ENCODE measurements at places on chromosomes 5 and 9.

- DNase-seq: no peak
Measured at GRCh38 chr5:40791715-40792139, 6.4 kb downstream of the PRKAA1 start.

DNA sequence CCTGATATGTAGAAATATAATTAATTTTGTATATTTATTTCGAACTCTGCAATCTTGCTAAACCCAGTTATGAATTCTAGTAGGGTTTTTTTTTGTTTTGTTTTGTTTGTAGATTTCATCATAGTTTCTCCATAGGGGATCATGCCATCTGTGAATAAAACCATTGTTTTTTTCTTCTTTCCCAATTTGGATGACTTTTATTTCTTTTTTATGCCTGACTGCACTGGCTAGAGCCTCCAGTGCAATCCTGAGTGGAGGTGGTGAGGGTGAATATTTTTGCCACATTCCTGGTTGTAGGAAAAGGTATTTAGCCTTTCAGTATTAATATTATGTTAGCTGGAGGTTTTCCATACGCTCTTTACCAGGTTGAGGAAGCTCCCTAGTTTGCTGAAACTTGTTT lies 70.0 kb upstream of the GFPT2 start:
- no peak for DNase-seq

GRCh38 chr5:160727296-160727997 lies 124.6 kb downstream of the ATP10B start:
- no peak for DNase-seq

- DNase-seq: no peak
Measured at GRCh38 chr9:98191671-98192502, 550 bp downstream of the CORO2A start.

DNA sequence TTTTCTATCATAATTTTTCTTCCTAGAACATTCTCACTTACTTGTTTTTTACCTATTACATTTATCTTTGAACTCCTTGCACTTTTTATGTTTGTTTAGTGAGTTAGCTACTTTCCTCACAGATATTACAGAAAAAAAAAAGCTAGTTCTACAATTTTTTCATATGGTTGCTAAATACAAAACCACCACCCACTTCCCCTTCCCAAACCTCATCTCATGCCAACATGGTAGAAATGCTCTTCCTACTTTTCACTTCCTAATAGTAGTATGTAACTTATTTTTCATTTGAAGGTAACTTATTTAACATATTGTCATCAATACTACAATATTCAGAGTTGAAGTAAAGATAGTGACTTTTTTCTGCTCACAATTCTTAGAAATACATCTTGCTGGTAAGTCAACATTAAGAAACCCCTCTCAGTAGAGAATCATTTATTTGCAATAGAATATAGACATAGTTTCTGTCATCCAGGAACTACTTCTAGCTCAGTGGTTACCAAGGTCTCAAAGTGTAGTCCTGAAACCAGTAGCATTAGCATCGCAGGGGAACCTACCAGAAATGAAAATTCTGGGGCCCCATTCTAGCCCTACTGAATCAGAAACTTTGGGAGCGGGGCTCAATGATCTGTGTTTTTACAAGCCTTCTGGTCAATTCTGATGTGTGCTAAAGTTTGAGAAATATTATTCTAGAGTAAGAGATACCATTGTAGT lies 1124.6 kb downstream of the DTWD2 start:
- DNase-seq: no peak

GRCh38 chr5:133316346-133317343 lies 264.8 kb downstream of the HSPA4 start:
- DNase-seq: no peak

GRCh38 chr5:90554358-90555006 lies 4.1 kb upstream of the ADGRV1 start:
- no peak for DNase-seq

DNA sequence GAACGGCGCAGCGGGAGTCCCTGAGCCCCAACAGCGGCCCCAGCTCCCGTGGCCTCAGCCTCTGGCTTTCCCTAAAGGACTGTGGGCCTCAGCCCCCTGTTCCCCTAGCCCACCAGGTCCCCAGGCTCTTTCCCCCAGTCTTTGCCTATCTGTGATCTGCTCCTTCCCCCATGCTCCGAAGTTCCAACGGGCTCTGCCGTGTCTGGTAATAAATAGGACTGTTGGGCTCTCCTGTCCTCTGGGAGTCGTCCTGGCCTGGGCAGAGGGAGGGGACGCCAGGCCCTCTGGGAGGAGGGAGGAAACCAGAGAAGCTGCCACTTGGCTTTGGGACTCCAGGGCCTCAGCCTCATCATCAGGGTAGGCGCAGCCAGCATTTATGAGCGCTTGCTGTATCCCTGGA lies 28.1 kb downstream of the ADGRD2 start:
- DNase-seq: no peak

GRCh38 chr5:16489322-16489791 lies 23.8 kb upstream of the ZNF622 start:
- peak; percentile 49 for DNase-seq

- no peak for DNase-seq
Measured at GRCh38 chr9:68446836-68447235, 90.4 kb downstream of the PGM5 start.

DNA sequence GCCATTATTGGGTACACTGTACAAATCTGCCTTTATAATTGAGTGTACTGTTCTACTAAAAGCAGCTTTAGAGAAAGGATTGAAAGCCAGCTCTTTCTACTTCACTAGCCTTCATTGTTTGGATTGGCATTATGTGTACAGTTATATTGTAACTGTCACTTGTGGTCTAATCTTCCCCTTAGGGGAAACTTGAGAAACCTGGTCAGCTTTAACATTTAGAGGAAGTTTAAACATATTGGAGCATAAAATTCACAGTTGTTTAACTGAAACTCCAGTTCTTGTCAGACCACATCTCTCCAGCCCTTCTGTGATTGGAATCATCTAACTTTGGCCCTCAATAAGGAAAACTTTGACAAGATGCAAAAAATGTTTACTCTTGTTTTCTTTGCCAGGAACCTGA lies 24.6 kb downstream of the PIK3R1 start:
- no peak for DNase-seq

GRCh38 chr9:130682421-130683121 lies 11.0 kb upstream of the EXOSC2 start:
- DNase-seq: peak; percentile 78

GRCh38 chr5:142310803-142311202 lies 14.0 kb downstream of the SPRY4 start:
- DNase-seq: no peak

DNA sequence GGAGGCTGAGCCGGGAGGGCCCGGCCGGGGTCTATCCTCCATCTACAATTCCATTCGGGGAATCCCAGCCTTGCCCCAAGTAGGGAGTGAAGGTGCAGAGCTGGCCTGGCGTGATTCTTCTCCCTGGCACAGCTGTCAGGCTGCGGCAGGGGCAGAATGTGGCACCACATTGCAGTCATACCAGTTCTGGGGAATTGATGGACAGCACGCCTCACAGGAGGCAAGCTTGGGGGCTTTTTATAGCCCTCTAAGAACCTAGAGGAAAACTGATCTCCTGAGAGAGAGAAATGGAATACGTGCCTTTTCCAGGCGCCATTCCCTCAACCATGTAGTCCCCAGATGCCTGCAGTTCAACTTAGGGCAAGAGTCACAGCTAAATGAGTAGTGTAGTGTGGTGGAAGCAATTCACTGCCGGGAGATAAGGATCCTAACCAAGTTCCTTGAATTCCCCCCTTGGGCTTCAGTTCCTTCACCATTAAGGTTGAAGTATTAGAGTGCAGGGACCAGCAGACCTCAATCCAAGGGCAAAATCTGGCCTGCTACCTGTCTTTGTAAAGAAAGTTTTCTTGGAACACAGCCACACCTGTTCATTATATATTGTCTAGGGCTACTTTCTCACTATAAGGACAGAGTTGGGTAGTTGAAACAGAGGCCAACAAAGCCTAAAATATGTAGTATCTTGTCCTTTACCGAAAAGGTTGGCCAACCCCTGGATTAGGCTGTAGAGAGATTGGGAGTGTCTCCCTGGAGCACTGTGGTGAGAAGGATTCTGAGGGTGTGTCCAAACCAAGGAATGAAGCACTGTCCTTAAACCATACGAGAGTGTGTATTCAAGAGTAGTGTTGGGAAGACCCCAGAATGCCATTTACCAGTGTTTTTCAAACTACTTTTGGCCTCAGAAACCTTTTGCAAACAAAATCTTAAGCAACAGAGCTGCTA lies 10.6 kb downstream of the AFAP1L1 start:
- DNase-seq: no peak

DNA sequence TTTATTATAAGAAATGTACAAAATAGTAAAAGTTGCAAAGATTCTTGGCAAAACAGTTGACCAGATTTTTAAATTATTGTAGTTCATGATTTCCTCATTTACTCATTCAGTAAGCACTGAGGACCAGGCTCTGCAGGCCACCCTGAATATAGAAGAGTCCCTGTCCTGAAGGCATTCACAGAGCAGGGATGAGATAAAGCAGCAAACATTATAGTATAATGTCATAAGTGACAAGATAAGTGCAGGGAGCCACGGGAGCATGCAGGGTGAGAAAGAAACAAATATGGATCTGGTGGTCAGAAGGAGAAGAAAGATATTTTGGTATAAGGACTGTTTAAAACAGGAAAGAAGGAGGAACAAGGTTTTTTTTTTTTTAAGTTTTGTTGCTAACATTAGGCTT lies 46.0 kb downstream of the PARP8 start:
- no peak for DNase-seq

GRCh38 chr5:123808461-123809380 lies 296.7 kb downstream of the CSNK1G3 start:
- DNase-seq: no peak

DNA sequence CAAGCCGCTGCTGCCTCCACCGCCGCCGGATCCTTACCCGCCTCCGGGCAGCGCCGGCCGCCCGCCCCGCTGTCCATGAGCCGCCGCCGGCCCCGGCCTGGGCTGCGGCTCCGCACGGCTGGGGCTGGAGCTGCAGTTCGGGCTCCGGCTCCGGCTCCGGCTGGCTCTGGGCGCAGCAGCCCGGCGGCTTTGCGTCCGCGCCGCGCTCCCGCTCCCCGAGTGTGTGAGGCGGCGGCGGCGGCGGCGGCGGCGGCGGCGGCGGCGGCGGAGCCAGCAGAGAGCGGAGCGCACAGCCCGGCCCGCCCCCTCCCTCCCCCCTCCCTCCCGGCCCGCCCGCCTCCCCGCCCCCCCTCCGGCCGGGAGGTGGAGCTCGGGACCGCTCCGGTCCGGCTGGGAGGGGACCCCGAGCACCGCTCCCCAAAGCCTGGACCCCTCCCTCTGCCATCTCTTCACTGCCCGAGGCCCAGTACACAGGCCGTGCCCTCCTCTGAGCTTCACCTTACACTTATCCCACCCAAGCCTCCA lies at the start of gene PCDH1:
TSS of gene PCDH1 (minus strand) at position 225 of the 525 bp plus-strand sequence. CDS start at position 77, 148 bp downstream.
- DNase-seq: no peak

DNA sequence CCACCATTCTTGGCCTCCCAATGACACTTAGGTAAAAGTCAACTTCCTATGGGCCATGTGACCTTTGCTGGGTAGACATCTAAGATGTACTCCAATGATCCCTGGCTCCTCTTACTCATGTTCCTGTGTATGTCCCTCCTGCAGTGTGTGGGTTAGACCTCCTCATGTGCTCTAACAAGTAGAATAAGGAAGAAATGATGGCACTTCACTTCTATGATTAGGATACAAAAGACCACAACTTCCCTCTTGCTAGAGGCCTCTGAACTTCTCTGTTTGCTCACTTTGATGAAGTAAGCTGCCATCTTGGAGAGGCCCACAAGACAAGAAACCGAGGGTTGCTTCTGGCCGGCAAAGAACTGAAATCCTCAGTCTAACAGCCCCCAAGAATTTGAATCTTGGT lies 131.8 kb downstream of the TAF11L14 start:
- no peak for DNase-seq

DNA sequence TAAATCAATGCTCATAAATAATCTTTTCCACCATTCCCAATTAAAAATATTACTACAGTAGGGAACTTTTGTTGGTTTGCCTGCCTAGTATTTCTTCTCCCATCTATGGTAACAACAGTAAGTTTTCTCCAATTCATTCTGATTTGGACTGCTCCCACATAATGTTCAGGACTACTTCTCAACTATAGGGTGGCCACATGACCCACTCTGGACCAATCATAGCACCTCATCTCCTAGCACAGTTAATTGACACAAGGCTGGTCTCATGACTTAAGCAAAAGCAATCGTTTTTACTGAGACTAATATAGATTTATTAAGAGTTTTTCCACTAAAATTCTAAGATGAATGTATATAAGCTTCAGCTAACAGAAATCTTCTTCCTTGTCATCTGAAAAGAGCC lies 28.7 kb upstream of the SLCO6A1 start:
- DNase-seq: no peak

GRCh38 chr9:71774920-71775319 lies 6.6 kb upstream of the CEMIP2 start:
- no peak for DNase-seq

DNA sequence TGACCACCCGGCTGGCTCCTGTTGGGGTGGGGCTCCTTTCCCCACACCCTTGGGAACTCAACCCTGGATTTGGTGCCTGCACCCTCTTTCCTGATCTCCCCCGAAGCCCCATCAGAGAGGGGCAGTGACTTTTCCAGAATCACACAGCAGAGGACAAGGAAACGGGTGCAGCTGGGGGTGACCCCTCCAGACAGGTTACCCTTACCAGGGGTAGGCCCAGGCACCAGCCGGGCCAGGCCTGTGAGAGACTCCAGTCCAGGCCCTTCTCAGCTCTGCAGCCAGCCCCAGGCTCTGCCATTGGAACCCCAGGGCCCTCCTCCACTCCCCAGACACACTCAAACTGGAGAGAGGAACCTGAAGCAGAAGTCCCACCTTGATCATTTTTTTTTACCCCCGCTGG lies 19.0 kb upstream of the PHYHD1 start:
- DNase-seq: no peak

- DNase-seq: no peak
Measured at GRCh38 chr9:120841930-120842684, 615 bp downstream of the PSMD5 start.

DNA sequence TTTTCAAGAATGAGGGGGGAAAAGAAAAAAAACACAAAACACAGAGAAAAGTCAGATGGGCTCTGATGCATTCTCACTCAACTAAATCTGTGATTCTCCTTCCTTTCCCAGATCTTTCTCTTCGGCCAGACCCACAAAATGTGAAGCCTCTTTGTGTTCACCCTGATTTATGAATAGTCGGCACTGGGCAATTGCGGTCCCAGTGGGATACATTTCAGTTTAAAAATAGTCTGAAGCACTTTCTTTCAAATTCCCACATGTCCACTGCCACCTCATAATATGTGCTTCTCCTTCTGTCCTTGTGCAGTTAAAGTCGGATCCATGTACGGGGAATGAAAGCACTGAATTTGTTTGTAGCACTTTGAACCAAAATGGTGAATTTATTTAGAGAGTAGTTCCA lies 995.4 kb upstream of the WWC1 start:
- DNase-seq: no peak

- no peak for DNase-seq
Measured at GRCh38 chr5:15260356-15261268, 239.4 kb upstream of the FBXL7 start.

DNA sequence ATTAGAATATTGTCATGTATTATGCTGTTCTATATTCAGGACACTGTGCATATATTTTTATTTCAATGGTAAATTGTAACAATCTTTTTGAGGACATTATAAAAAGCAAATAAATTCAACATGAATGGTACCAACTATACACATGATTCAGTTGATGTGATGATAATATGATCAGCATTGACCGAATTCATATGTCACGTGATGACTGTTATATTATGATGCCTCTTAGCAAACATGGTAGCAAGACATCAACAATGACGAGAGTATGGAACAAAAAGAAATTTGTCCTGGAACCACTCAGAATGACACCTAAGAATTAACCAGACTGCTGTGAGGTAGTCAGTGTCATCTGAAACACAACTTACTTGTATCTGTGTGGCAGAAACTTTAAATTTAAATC lies 161.5 kb upstream of the OR13F1 start:
- DNase-seq: no peak

Data from NCI-H1105 treated with DMSO at 0.1 percent for 48 hours (cell line).